ENCODE measurements at places on chromosomes 1 and 21. TPM values are rescaled to one million over a fixed set of nuclear protein-coding genes. Genes with fewer than 3 reads are reported as not detected.

Gene KRTAP19-1
- not detected for total RNA-seq

Gene LEMD1
- not detected for total RNA-seq

Gene AMY1C
- total RNA-seq, result not detected

Gene CDC42SE1
- 28.0 TPM for total RNA-seq

Gene LRRC41
- total RNA-seq, result 35.8 TPM

Gene FNDC10
- 3.0 TPM for total RNA-seq

Gene MOV10
- total RNA-seq, result 16.1 TPM

Gene TAF5L
- total RNA-seq, result 10.8 TPM

DNA sequence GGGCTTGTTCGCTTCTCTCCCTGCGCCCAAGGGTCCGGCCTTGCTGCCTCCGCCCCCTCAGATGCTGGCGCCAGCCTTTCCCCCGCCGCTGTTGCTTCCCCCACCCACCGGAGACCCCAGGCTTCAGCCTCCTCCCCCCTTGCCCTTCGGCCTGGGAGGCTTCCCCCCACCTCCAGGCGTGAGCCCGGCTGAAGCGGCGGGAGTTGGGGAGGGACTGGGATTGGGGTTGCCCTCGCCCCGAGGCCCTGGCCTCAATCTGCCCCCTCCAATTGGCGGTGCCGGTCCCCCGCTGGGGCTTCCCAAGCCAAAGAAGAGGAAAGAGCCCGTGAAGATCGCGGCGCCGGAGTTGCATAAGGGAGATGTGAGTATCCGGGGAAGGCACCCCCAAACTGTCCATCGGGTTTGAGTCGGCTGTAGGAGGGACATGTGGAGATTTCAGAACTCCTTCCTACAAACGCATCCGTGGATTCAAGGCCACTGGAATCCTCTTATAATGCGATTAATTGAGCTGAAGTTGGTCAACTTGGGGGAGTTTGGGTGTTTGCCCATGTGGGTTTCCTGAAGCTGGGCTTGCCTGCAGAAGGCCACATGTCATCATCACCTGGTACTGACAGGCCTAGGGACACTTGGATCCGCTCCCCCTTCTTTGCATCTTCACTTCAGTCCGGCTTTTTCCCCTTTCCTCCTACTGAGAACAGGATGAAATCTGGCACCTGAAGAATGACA, 707 bp downstream of the PRCC start:
- no peak for DNase-seq

DNA sequence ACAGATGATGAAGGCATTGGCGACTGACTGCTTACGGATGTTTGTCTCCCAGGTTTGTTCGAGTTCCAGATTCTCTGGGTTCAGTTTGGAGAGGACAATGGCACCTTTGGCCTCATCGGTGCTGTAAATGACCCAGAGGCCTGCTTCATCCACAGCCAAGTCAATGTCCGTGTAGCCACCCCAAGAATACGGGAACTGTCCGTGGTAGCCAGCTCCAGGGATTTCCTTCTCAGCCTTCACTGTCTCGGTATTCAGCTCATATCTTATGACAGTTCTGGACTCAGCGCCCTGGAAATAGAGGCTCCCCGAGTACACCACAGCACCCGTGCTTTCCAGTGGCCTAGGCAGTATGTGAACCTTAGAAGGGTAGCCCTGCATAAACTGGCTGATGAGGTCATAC, 14.1 kb downstream of the MYOCOS start:
- no peak for DNase-seq

DNA sequence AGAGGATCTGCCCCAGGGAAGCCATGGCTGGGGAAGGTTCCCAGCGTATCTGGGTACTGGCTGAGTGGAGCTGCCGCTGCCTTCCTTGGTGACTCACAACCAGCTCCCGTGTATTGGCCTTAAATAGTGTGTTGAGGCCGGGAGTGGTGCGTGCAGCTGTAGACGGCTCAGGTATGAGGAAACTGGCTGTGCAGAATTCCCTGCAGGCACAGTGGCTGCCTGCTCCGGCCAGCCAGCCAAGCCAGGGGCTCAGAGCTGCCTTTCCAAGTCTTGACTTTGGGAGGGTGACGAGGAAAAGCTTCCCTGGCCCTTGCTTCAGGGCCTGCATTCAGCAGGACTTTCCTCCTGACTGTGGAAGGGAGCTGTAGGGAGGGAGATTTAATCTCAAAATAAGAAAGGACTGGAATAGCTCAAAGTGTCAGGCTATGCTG, at the start of gene VTCN1:
Gene VTCN1, minus strand, starts transcription at position 97 of the 431 bp plus-strand sequence. Its CDS starts 72 bp downstream, at position 25.
- no peak for DNase-seq

DNA sequence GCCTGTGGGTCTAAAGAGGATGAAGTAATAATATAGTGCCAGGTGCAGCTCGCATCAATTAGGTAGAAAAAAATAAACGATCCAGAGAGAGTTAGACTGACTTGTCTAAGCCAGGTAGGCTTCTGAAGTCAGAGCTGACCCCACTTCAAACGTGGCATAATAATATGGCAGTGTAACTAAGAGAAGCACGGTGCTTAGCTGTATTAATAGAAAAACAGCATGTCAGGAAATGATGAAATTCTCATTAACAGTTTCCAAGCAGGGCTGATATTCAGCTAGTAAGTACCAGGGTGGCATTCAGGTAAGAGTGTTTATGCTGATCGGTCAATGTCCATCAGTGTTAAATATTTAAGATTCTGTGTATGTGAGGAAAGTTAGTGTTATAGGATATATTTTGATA, 145.8 kb upstream of the SAMSN1 start:
- DNase-seq, result no peak

DNA sequence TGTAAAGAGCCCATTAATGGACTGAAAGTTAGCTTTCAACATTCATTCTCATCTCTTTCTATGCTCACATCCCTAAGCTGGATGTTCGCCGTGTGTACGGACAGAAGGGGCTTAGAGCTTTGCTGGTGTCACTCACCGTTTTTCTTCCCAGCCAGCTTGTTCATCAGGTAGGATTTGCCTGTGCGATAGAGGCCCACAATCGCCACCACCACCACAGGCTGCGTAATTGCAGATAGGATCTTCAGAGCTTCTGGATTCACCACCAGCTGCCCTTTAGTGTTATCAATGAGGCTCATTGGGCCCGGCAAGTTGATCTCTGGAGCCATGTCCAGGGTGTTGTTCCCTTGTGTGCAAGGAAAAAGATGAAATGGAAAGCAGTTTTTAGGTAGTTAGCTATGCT, 4.3 kb downstream of the GBP2 start:
- no peak for DNase-seq

DNA sequence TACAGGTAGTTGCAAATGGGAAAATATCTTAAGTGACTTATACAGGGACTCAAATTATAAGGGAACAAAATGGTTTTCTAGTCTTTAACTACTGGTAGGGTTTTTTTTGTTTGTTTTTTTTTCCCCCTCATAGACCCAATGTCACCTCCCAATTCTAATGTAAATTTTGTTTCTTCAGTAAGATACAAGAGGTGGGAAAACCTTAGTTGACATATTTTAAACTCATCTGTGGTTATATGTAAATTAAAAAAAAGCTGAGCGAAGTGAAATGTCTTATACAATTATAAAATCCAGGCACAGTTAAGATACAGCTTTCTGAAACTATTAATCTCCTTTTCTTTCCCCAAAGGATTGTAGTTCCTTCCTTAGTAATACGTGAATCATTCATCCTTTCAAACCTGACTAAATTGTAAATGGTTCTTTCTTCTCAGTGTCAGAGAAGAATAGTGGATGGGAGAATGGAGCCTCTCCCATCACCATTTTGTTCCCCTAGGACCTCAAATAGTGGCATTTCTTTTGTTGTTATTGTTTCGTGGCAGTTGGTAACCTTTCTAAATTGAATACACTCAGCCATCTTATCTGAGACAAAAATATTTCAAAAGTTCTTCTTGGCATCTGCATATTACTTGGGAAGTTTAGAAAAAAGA, 11.2 kb downstream of the TSEN15 start:
- no peak for DNase-seq

GRCh38 chr1:90475631-90476030, 241.5 kb downstream of the BARHL2 start:
- DNase-seq, result no peak

DNA sequence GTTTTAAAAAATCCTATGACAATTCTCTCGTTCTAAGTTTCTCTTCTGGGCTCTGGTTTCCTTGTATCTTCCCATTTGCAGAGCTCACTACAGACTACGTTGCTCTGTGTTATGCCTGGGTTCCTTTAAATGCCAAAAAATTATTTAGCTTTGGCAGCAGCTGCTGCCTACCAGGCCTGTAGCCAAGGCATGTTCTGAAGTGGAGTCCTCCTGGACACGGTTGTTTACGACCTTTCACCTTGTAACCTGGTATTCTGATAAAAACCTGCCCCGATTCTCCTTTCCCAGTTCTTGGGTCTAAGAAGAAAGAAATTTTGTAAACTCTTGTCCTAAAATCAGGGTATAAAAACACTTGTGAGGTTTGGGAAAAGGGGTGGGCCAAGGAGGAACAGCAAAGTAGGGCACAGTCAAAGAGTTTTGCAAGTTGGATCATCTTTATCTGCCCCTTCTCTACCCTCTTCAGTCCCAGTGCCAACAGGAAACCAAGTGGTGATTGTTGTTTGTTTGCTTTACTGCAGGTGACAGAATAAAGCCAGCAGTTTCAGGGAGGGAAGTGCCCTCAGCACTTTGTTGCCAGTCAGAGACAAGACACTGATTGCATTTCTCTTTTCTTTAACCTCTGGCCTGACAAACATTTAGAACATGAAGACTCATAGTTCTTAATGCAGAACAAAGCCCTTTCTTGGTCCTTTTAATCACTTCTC, 3.1 kb upstream of the TXNIP start:
- no peak for DNase-seq

GRCh38 chr1:98651116-98651632, 10.3 kb upstream of the SNX7 start:
- DNase-seq, result no peak

DNA sequence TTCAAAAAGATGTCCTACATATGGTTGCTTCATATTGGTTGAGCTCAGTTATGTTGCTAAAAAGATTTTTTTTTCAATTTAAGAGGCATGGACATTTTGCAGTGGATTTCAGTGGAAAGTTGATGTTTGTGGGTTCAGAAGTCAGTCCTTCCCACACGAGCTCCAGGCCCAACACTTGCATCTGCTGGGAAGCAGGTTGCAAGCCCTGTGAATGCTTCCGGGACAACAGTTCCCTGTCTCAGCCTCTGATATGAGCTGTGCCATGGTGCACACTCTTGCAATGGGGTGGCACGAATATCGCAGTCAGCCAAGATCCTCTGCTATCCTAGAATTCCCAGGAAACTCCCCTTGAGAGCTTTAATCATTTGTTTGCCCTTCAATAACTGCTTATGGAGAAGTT, 30.3 kb upstream of the ABCG1 start:
- DNase-seq, result no peak

DNA sequence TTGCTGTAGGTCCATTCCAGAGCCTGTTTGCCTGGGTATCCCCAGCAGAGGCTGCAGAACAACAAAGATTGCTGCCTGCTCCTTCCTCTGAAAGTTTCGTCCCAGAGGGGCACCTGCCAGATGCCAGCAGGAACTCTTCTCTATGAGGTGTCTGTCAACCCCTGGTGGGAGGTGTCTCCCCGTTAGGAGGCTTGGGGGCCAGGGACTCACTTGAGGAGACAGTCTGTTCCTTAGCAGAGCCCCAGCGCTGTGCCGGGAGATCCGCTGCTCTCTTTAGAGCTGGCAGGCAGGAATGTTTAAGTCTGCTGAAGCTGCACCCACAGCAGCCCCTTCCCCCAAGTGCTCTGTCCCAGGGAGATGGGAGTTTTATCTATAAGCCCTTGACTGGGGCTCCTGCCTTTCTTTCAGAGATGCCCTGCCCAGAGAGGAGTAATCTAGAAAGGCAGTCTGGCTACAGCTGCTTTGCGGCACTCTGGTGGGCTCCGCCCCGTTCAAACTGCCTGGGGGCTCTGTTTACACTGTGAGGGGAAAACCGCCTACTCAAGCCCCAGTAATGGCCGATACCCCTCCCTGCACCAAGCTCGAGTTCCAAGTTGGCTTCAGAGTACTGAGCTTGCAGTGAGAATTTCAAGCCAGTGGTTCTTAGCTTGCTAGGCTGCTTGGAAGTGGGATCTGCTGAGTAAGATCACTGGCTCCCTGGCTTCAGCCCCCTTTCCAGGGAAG, 8.7 kb upstream of the SLC25A24 start:
- no peak for DNase-seq

DNA sequence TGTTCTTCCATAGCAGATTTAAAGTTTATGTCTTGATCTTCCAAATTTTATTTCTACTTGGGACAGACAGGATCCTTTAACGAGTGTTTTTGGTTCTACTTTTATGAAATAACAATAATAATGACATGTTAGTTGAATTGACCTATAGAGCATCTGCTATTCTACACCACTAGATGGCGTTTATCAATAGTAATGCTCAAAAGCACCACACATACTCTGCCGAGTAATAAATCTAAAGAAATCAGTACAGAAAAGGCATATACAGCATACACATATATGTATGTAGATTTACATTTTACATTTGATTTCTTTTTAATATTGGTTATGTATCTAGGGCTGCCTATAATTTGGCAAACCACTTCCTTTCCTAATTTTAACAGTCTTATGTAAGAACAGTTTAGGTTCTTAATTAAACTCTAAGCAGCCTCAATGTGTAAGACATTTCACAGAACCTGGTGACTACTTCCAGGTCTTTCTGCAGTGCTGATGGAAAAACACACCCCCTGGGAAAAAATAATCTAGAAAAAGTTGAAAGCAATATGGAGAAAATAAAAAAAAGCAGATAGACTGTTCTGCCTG, 5.9 kb upstream of the SIPA1L2 start:
- no peak for DNase-seq

DNA sequence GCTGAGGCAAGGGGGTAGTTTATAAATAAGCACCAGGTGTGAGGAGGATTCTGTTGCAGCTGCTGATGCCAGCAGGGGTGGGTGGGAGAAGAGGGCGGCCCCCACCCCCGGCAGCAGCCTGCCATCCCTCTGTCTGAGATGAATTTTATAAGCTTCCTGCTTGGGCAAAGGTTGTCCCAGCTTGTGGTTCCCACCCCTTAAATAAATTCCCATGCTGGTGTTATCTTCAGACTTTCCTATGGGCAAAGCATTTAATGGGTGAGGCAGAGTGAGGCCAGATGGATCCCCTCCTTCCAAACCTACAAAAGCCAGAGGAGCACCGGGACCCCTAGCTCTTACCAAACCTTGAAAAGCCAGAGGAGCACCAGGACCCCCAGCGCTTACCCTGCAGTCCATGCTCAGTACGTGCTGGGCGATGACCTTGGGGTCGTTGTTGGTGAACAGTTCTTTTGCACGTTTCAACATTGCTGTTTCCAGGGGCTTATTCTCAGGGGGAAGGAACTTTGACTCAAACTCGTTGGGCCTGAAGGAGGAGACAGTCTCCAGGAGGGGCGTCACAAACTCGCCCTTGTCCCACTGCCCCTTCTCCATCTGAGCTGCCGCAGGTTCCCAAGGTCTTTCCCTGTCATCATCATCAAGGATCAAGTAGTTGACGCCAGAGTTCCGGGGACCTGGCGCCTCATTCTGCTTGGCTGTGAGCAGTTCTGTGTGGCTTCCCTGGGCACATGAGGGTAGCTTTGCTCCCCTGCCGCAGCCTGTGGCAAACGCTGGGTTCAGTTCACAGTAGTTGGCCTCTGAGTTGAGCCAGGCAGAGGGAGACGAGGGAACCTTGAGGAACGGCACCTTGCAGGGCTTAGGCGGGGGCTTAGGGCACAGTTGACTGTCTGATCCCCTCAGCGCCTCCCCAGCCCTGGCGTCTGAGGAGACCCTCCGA, 99.5 kb downstream of the BCAR3 start:
- no peak for DNase-seq
